Stimulated activated CD8-positive, alpha-beta memory T cell treated with anti-CD3 and anti-CD28 coated beads, Interleukin-4, amount 100 ng/mL, for 4 hours (primary cell): ENCODE measurements at places on chromosomes 2 and 18.

GRCh38 chr2:185919155-185919554 is 180.6 kb downstream of the FSIP2 start:
- no peak for DNase-seq

GRCh38 chr2:73101626-73102256 is 11.0 kb downstream of the RAB11FIP5 start:
- DNase-seq, result no peak

DNA sequence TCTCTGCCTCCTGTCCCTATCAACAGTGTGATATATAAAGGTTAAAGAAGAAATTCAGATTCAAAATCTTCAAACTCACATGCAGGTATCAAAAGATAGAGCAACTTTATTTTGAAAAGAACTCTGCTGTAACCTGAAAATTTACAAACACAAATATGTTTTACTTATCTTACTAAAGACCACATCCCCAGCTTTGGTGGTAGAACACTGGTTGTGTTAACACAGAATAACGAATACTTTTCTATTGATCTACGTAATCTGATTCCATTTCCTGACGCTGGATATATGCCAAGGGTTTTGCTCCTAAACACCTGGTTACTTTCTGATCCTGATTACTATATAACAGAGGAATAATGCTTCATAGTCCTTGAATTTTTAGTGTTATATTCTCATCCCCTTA is 23.1 kb upstream of the SLC39A10 start:
- DNase-seq, result no peak

DNA sequence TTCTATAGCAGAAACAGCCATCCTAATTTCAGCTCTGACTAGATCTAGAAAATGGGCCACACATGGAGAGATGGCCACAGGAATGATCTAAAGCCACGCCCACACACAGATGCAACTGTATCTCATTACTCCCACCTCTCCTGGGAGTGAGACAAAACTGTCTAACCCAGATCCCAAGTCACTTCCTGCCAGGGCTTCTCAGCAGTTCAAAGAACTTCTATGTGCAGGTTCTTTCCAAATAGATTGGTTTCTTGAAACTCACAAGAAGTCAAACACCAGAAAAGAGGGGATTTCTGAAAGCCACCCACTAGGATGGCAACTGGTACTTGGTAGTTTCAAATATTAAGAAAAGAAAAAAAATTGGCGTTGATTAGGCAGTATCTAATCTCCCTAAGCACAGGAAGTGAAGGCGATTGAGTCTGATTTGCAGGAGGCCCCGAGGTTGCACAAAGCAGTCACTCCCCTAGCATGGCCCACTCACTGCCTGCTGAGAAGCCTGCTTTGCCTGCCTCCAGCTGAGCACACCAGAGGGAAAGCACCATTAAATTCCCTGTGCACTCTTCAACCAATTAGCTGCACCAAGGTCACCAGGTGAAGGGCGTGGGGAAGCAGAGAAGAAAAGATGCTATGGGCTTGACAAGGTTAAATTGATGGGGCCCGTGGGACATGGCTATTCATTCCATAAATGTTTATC is 51.1 kb downstream of the PAPOLG start:
- DNase-seq, result no peak

DNA sequence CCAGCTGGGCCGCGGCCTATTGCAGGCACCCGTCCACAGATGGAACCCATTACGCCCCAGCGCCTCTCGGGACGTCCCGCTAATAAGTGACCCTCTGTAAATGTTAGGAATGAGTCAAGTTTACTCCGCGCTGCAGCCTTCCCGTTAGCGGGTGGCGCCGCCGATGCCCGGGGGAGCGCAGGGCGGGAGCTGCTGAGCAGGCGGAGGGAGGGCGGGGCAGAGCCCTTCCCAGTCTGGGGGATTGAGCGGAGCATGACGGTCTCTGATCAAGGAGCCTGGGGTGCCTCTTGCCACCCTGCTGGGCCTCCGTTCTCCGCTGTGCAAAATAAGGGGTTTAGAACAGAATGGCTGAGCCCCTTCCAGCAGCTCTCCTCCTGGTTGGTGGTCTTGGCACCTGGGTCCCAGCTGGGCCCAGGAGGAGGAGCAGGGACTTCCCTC is 10.5 kb downstream of the CROCC2 start:
- no peak for DNase-seq

DNA sequence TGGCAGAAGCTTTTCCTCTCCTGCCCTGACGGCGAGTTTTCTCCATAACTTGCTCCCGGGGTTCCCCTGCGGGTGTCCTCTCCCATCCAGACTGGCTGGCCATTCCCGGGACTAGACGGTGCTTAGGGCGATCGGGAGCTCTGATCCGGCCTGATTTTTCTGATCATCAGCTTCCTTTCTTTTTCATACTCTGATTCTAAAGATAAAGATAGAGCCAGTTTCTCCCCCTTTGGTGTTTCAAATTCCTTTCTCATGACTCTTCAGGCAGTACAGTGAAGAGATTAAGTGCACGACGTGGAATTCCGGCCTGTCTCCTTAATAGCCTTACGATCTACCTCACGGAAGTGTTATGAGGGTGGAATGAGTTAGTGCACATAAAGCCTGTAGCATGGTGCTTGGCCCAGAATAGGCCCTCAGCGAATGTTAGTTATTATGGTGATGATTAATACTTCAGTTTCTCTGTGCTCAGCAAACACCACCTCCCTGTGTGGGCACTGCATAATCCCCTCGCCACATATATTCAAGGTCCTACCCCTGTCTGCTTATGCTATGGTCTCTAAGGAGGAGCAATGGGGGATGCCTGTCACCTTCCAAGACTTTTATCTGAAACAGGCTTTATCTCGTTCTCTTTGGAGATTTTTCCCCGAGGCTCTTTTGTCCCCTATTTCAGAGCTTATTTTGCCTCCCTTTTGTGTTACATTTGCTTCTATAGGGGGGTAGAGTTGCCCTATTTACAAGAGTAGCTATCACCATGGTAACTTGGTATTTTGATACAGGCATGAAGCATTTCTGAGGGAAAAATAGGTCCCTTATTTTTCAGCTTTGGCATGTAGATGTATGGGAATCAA is 254.8 kb downstream of the CDH2 start:
- no peak for DNase-seq

DNA sequence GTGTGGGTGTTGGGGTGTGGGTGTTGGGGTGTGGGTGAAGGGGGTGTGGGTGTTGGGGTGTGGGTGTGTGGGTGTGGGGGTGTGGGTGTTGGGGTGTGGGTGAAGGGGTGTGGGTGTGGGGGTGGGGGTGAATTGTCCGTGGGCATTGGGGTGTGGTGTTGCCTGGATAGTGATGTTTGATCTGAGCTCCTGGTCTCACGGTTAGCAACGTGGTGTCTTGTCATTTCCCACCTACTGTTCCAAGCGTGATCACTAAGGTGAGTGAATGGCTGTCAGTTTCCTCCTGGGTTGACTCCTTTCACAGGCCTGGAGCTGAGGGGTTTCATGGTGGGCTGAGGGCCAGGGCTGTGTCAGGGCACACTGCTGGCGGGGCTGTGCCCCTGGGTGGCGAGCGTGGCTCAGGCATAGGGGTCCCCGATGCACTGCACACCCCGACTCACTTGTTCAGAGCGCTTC is 27.2 kb downstream of the RTP5 start:
- no peak for DNase-seq

- no peak for DNase-seq
These were observed 42.3 kb downstream of the BAZ2B start for GRCh38 chr2:159573846-159574606.

- DNase-seq, result no peak
These were observed 3.4 kb upstream of the TEX51 start for GRCh38 chr2:126895336-126895735.

DNA sequence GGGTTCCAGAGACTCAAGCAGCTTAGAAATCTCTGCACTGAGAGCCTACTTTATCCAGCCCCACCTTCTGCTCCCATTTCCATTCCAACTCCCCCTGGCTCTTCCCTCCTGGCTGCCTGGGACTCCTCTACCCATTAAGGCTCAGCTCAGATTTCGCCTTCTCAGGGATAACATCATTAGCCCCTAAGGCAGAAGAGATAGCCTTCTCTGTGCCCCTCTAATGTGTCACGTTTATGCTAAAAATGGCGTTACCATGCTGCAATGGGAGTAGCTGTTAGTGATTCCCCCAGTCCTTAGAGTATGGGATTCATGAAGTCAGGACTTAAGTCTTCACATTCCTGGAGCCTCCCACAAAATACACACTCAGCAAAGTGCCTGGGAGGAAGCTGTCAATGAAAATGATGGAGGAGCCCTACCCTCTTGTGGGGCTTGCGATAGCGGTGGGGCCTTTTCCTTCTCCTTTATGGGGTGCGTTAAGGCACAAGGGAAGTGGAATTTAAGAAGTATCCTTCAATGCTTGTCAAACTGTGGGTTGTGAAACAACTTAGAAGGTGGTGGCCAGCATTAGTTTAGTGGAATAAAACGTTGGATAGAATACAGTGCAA is 144.7 kb upstream of the COPS8 start:
- DNase-seq, result no peak

DNA sequence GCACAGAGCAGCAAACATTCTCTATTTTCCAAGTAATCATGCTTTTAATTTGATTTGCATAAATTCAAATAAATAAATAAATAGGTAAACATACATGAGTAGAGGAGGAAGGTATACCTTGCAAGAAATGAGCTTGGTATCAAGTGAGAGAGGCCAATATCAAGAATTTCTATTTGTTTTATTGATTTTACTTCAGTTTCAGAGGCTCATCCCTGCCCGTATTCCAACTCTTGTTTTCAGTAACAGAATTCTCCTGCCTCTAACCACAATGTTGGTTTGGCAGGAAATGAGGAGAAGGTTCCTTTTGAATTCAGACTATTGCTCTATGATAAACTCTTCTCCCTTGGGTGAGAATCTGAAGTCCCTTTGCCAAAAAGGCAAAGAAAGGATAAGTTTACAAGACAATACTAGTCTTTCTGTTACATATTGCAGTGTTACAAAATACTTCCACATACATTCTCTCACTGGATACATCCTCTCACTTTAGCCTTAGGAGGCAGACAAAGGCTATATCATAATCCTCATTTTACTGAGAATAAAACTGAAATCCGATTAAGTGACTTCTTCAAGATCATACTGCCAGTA is 68.3 kb upstream of the ZNF397 start:
- no peak for DNase-seq

- no peak for DNase-seq
These were observed 24.4 kb downstream of the NFE2L2 start for GRCh38 chr2:177239932-177240630.

GRCh38 chr2:205701509-205701908 is 19.2 kb downstream of the NRP2 start:
- DNase-seq, result no peak

GRCh38 chr2:64296695-64297346 is 152.6 kb upstream of the PELI1 start:
- no peak for DNase-seq

- DNase-seq, result no peak
These were observed 60.6 kb downstream of the SERTAD2 start for GRCh38 chr2:64593035-64593655.

DNA sequence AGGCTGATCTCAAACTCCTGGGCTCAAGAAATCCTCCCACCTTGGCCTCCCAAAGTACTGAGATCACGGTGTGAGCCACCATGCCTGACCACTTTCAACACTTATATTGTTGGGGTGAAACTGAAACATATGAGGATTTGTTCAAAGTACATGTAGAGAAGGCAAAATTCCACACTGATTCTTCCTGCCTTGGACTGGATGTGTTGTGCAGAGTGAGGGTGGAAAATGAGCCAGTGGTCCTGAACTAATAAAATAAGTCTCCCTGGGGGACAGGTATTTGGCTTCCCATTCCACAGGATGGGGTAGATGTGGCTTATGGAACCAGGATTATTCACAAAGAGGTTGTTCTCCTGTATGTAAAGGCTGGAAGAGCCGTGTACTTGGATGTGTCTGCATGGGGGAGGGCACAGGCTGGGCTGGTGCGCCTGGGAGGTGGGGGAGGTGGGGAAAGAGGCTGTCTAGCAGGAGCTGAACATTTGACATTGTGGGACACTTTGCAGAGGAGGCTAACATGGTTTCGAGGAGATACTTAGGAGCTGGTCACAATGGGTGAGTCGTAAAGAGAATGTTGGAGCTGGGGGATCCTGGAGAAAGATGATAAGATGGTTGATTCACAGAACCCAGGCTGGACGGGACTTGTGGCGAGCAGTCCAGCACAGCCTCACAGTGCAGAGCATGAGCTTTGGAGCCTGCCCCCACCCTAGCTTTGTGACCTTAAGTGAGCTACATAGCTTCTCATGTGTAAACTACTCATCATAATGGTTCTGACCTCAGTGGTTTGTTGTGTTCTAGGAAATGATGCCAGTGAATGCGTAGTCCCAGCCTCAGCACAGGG is at the start of gene TXNDC2:
TSS of gene TXNDC2 (plus strand) at position 804 of the 835 bp plus-strand sequence. CDS start 708 bp downstream, outside the sequence.
- DNase-seq, result no peak

GRCh38 chr2:100040906-100041305 is 101.5 kb downstream of the AFF3 start:
- no peak for DNase-seq

- no peak for DNase-seq
These were observed 12.5 kb upstream of the SLC38A11 start for GRCh38 chr2:164967781-164968228.

DNA sequence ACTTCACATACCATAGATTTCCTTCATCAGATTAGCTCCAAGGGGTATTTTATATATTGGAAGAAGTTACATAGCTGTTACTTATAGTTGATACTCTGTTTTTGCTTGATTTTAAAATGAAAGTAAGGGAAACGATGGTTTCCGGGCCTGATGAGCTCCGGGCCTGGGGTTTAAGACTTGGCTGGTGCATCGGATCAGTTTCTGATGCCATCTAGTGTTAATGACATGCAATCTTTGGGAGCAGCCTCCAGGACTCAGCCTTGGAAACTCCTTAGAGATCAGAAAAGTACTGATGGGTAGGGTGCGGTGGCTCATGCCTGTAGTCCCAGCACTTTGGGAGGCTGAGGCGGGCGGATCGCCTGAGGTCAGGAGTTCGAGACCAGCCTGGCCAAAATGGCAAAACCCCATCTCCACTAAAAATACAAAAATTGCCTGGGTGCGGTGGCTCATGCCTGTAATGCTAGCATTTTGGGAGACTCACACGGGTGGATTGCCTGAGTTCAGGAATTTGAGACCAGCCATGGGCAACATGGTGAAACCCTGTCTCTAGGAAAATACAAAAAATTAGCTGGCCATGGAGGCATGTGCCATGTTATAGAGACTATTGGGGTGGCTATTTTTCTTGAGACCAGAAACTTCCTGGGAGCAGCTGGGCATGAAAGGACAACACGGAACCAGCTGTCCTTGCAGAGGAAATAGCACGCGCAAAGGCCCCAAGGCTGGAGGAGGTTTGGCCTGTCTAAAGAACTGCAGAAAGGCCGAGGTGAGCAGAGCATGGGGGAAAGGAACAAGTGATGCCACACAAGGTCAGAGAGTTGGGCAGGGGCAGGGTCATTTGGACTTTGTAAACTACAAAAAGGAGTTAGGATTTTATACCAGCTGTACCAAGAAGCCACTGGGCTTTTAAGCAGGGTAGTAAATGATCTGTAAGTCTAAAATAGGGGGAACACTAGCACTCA is 46.9 kb upstream of the CNOT11 start:
- peak; percentile 6 for DNase-seq

GRCh38 chr18:67549946-67550345 is 33.4 kb upstream of the DSEL start:
- DNase-seq, result no peak

DNA sequence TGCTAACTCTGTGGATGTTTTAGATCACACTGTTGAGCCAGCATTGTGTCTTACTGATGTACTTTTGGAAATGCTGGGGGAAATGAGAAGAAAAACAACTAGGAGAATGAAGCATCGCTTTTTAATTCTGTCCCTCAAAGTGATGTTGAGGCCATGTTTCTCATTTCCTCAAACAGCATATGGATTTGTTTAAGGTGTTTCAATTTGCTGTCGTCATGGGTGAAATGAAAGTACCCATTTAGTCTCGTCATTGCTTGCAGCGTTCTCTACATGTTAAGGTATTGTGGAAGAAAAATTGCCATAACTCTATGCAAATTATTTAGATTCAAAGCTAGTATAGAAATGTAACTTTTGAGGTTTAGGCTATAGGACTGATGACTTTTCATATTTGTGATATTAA is 151.3 kb downstream of the KCTD1 start:
- DNase-seq, result no peak
